ENCODE measurements at places on chromosomes 7 and 10.

DNA sequence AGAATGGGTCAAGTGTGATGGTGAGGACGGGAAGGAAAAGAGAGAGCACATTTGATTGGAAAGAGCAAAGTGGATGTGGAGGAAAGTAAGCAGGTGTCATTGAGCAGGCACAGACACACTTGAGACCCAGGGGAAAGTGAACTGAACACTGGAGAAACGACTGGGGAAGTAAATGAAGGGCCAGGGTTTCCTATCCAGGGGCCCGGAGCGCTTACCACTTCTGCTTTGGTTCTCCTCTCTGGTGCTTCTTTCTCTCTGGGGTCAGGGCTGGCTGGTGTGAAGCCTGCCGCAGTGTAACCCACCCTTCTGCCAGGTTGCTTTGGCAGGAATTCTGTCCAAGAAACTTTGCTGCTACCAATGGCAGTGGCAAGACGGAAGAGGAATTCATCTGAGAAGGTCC is 219.3 kb downstream of the SKAP2 start:
- DNase-seq: no peak

DNA sequence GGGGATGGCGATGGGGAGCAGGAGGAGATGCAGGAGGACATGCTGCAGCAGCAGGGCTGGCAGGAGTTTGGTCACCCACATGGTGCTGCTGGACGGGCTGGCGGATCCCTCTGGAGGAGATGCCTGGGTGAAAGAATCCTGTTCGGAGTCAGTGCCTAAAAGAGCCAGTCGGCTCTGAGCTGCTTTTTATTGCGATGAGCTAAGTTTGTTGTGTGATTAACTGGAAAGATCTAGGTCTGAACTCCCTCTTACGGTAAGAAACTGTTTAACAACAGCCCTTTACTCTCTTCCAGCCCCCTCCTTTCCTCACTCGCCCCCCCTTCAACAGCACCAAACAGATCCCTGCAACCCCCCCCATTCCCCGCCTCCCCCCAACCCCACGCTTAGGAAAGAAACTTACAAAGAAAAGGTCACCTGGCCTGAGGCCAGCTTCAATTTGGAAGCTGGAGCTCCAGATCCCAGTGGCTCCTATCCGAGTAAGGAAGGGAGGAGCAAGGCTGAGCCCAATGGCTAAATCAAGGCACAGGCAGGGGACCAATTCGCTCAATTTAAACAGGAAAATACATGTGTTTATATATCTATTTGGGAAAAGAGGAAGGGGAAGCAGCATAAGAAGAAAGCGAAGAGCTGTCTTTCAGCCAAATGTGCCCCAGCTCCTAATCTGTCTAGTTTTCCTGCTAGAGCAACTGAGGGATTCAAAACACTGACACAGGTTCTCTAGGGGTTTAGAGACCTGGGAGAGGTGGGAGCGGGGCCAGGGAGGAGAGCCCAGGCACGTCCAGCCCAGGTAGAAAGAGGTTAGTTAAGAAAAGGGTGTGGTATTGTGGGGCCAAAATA is at the start of gene HGF:
TSS of gene HGF (minus strand) at position 157 of the 837 bp plus-strand sequence. CDS start at position 81, 76 bp downstream.
- no peak for DNase-seq

- DNase-seq: no peak
These were observed 39.2 kb upstream of the MSRB2 start for GRCh38 chr10:23056186-23056579.

- no peak for DNase-seq
These were observed 45.5 kb downstream of the MYOF start for GRCh38 chr10:93436591-93437085.

GRCh38 chr10:114879541-114880158 is 58.1 kb downstream of the FHIP2A start:
- DNase-seq: peak; percentile 18

DNA sequence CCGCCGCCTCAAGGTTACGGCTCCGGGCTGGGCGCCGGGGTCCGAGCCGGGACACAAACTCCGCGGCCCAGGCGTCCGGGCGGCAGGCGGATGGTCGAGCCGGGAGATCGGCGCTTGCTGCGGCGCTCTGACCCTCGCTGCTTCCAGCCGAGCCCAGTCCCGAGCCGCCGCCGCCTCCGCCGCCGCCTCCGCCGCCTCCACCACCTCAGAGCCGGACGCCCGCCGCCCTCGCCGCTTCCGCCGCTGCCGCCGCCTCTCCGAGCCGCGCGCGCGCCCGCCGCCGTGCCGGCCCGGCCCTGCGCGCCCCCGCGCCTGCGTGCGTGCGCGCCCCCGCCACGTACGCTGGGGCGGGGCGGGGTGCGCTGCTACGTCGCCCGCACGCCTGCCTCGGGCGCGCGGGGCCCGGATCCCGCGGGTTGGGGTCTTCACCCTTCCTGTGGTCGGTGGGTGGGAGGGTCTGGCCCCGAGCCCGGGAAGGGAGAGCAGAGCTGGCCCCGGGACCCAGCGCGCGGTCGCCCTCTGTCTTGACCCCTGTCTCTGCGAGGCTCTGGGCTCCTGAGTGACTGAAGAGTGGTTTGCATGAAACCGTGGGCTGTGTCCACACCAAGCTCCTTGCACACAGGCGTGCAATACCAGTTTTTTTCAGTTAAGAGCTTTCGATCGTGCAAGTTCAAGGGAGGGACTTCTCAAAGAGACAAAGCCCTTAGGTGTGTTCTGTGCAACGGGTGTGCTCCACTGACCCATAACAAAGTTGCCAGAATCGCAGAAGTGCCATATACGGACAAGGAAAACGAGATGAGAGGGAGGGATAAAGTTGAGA is at the start of gene SMURF1:
TSS of gene SMURF1 (minus strand) at position 256 of the 820 bp plus-strand sequence. CDS start 328 bp downstream, outside the sequence.
- DNase-seq: peak; percentile 61

DNA sequence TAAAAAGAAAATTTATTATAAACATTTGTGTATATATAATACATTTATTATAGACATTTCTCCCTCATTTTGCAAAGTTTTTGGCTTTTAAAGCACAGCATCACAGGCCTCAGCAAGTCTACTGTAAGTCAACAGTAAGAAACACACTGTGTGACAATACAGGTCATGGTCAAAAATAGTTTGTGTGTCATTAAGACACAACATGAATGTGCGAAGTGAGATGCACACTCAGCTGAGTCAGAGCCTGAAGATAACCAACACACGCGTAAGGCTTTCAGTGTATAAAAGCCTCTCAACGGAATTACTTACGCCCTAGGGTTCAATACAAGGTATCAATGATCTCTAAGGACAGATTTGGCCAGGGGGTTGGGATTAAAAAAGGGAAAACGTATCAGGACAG is 157.6 kb downstream of the PIP4K2A start:
- no peak for DNase-seq

DNA sequence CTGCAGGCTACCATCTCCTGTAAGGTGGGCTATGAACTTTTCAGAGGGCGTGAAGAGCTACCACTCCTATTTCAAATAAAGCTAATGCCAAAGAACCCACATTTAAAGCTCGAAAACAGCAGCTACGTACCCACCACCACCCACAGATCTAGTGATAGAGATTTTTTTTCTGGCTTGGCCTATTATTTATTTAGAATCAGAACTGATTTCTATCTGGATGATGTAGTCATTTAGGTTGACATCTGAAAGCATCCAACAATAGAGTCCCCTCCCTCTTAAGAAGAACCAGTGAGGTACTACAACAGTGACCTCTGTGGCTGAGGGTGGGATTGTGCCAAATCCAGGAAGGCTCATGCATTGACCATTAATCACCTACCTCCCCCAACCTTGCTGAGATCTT is 113.8 kb upstream of the ADO start:
- no peak for DNase-seq

DNA sequence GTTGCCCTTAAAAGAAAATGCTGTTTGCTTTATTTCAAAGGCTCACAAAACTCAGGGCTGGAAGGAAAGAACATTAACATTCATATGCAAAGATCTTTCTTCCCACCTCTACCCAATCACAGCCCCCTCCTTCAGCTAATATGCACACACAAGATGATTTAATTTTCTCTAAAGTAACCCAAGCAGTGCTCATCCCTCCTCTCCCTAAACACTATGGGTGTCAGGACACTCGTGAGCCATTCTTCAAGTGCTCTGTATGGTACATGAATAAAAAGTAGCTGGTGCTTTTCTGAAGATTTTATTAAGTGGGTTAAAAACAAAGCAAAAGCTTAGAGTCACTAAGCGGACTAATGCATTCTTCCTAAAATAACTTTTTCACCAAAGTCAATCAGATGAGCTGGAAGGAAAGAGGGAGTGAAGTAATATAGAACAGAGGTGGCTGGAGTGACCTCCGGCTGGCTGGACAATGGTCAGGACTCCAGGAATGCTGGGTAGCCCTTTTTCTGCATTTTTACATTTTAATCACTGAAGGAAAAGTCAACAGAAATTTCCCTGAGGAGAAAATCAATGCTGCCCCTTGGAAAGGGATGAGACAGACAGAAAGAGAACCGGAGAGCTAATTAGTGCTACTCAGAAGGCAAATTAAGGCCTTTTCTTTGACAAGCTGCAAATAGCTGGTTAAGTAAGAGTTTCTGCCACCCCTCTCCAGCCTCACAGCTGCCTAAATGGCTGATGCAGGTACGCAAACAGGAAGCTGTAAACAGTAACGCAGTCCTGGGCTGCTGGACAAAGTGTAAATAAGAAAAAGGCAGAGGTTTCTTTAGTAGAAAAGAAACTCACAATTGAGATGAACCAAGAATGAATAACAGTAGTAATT is 6.6 kb downstream of the DGKI start:
- no peak for DNase-seq

DNA sequence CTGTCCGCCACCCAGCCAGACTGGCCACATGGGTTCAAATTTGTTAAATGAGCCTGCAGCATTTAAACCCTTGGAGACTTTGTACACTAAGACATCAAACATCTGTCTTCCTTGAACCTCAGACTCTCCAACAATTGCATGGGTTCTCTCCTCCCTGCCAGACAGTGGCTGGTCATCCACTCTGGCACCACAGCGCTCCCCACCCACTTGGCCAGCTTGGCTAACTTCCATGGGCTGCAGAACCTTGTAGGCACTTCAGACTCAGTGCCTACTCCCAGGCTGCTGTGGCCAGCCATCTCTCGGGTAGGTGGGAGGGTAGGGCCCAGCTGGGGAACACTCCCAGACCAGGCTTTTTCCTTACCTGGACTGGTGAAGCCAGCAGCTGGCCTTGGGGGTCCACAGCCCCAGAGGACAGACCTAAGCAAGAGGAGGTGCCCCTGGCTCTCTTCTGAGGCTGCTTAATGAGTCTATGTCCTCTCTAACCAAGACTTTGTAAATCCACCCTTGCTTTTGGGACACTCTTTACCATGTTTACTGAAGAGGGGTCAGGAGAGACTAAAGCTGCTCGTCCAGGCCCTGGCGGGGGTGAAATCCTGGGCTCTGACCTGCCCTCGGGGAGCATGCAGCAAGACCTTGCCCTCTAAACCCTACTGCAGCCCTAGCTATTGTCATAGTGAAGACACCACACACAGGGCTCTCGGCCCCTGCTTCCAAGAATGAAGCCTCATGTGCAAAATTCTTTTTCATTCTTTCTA is 82.7 kb downstream of the ARHGAP22 start:
- DNase-seq: no peak

DNA sequence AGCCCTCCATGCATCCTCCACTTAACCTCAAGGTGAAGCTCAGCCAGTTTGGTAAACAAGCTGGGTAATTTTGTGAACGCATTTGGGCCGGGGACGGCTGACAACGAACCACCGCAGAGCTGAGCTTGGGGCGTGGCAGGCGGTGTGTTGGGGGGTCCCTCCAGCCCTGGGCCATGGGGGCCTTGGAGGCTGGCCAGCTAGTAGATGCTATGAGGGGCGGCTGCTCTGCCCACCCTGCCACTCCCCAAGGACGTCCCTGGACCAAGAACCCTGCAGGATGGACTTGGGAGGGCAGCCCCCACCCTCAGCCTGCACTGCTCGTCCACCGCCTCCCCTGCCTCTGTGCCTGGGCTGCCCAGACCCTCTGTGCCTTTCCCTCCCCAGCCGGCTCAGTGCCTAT is 12.0 kb upstream of the SCART1 start:
- DNase-seq: no peak

DNA sequence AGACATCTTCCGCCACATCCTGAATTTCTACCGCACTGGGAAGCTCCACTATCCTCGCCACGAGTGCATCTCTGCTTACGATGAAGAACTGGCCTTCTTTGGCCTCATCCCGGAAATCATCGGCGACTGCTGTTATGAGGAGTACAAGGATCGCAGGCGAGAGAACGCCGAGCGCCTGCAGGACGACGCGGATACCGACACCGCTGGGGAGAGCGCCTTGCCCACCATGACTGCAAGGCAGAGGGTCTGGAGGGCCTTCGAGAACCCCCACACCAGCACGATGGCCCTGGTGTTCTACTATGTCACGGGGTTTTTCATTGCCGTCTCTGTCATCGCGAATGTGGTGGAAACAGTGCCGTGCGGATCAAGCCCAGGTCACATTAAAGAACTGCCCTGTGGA is 1.9 kb downstream of the KCND2 start:
- no peak for DNase-seq

Measured in stimulated activated naive CD4-positive, alpha-beta T cell treated with Interleukin-2 at 50 U/mL for 16 hours (primary cell).